ENCODE measurements at places on chromosomes 16 and 17.

DNA sequence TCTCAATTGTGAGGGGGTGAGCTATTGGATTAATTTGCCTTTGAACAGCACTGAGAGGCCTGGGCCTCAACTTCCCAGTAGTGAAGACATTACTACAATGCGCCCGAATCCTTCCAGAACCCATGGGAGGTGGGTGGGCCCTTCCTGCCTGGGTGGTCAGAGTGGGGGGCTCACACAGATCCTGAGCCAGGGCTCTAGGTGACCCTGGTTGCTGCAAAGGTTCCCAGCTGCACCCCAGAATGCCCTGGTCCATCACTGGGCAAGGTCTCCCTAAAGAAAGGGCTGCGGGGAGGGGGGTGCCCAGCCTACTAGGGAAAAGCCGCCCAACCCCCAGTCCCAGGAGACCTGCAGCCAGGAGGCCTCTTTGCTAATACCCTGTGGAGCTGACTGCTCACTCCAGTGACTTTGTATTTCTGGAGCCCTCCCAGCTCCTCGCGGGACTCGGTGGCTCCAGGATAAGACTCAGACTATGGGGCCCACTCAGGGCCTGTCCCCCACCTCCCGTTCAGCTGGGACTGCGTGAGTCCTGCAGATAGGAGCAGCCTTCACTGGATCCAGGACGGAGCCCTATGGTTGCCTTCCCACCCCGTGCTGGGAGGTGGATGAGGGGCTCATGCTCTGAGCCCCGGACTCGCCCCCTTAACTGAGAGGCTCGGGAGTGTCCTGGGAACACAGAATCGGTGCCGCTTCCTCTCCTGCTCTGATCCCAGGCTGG lies 40.2 kb downstream of the SLC7A5 start:
- no peak for DNase-seq

DNA sequence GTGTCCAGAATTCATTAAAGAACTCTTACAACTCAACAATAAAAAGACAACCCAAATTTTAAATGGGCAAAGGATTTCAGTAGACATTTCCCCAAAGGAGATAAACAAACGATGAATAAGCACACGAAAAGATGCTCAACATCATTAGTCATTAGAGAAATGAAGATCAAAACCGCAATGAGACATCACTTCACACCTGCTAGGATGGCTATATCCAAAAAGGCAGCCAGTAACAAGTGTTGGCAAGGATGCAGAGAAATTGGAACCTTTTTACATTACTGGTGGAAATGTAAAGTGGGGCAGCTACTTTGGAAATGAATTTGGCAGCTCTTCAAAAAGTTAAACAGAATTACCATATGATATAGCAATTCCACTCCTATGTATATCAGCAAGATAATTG lies 42.0 kb downstream of the PITPNM3 start:
- no peak for DNase-seq

DNA sequence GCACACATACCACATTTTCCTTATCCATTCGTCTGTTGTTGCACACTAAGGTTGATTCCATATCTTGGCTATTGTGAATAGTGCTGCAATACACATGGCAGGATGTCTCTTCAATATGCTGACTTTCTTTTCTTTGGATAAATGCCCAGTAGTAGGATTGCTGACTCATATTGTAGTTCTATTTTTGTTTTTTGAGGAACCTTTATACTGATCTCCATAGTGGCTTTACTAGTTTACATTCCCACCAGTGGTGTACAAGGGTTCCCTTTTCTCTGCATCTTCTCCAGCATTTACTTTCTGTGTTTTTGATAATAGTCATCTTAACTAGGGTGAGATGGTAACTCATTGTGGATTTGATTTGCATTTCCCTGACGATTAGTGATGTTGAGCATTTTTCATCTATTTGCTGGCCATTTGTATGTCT lies 118.1 kb downstream of the STXBP4 start:
- DNase-seq: no peak

- peak; percentile 81 for DNase-seq
Measured at GRCh38 chr16:79601092-79601930, 774 bp upstream of the MAF start.

DNA sequence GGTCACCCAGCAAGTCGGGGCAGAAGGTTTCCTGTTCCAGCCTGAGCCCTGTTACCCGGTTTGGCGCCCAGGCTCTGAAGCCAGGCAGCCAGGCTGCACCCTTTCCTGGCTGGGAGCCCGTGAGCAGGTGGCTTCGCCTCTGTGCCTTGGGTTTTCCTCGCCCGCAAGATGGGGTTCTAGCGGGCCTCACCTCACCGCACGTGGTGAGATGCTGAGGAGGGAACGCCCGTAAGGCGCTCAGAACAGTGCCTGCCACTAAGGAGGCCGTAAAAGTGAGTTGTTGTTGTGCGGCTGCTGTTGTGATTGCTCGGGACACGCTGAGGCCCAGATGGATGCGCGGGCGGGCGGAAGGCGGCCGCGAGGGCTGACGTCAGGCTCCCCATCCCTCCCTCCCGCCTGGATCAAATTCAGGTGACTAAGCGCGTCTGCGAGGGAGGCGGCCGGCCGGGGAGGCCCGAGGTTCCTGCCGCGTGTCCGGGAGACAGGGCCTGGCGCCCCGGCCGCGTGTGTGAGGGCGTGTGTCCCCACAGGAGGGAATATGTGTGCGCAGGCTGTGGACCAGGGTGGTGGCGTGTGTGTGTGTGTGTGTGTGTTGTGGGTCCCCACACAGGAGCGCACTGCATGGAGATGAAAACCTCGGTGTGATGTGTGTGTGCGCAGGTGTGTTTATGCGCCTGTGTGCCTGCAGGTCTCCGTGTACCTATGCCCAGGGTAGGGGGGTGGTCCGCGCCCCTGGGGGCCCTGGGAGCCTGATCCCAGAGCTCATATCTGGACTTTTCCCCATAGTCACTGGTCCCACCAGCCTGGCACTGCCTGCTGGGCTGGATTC lies 4.3 kb downstream of the CAMKK1 start:
- DNase-seq: peak; percentile 96

DNA sequence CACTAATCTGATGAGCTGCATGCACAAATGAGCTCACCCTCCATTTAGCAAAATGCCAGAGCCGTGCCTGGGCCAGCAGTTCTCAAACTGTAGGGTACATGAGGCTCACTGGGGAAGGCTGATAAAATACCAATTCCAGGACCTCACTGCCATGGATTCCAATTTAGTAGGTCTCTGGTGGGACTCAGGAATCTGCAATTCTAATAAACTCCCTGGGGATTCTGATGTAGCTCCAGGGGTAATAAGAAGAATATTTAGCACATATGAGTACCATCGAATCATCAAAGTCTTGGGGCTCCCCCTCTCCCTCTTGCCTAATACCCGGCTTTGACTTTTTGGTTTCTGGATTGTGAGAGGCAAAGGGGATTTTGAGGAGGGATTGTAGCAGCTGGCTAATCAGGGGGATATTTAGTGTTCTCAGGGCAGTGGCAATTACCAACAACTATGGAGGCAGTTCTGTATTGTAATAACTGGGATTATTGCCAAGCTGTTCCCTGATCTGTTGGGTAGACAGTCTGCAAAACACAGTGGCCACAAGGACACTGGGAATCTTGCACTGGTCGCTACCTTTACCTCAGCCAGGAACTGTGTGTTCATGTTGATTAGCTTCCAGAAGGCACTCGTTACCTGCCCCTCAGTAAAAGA lies 140.4 kb downstream of the SHISA9 start:
- DNase-seq: no peak

DNA sequence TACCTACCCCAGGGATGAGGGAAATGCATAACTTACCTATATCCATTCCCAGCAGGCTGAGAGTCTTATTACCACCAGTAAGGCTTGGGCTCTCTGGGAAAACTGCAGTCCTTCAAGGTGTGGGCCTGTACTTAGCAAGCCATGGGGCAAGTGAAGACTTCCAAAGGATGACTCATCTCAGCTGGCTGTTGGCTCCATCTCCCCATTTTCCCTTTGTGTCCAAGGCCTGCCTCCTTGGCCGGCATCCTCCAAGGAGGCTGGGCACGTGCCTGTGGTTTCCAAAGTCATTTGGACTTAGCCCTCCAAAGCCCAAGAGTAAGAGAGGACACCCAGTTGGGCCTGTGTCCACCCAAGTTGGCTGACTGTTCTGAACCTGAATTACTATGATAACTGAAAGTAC lies 89.8 kb downstream of the TMEM100 start:
- no peak for DNase-seq

- no peak for DNase-seq
Measured at GRCh38 chr16:66131895-66132294, 234.6 kb upstream of the CDH5 start.

DNA sequence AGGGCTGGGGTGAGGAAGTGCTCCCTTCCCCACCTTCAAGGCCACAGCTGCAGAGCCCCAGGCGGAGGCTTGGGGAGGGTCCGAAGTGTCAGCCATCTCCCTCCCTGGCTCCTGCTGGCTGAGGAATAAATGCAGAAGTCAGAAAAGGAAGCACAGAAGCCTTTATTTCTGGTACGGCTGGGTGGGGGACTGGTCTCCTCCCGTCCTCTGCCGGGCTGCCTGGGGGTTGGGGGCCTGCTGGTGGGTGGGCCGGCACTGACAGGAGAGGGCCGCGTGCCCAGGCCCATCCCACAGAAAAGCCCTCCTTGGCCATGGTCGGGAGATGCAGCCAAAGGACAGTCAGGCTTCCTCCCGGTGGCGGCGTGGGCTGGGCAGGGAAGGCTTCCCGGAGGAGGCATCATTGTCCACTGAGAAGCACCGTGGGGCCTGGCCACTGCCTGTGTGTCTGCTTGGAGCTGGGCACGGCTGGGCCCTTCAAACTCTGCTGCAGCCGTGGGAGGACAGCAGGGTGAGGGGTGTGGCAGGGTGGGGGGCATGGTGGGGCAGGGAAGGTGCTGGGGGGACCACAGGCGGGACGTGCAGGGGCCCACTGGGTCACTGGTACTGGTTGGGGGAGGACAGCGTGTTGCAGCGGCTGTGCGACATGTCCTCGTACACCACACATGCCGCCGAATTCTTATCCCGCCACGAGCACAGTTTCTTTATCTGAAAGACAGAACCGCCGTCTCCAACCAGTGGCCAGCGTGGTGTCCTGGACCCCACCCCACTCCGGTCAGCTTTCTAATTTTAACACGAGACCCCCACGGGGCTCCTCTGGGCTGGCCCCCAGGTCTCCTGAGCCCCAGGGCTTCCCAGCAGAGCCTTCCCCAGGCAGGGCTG lies 2.4 kb downstream of the CD7 start:
- no peak for DNase-seq

DNA sequence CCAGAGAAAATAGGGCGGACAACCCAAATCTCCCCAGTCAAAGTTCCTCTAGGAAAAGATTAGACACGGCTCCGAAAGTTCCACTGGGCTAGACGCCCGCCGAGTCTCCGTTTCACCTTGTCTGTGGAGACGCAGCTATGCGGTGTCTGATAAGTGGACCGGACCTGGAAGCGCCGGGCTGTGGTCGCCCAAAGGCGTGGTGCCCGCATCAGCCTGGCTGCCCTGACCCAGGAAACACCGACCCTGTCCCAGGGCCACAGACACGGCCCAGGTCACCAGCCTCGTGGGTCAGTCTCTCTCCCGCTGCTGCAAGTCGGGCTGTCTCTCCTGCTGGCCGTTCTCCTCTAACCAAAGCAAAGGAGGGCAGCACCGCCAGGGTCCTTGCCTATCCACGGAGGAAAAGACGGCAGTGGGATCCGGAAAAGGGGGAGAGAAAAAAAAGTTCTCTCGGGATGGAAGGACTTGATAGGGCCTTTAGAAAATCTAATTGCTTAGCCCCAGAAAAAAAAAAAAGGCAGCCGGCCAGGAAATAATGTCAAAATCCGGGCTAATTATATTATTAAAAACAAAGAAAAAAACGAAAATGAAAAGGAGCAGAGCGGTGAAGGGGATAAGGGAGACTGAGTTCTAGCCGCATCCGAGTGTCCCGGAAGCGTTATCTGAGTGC lies 13.9 kb upstream of the FOXF1 start:
- DNase-seq: no peak

- DNase-seq: no peak
Measured at GRCh38 chr17:77307479-77308198, 166.9 kb downstream of the SEC14L1 start.

- DNase-seq: peak; percentile 96
Measured at GRCh38 chr17:15659663-15660062, 24.4 kb downstream of the TRIM16 start.

- DNase-seq: no peak
Measured at GRCh38 chr17:40022961-40023541, 7.8 kb downstream of the CSF3 start.

DNA sequence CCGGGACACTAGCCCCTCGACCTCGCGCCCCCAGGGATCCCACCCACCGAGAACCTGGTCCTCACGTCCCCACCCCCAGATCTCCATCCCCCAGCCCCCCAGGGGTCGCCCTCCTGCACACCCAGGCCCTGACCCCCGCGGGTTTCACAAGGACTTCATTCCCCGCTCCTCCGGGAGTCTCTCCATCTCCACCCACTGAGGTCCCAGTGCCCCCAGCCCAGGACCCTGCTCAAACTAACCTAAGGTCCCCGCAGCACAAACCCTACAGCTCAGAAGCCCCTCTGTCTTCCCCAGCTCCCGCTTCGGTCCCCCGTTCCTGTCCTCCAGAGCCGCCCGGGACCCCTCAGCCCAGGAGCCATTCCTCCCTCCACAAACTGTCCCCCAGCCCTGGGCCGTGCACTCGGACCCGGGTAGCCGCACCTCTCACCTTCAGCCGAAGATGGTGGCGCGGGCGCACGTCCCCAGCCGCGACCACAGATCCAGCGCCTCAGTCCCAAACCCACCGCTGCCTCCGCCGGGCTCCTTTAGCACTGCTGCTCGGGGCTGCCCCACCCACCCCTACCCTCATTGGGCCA lies at the start of gene MYH10:
Gene MYH10, minus strand, starts transcription at position 499 of the 575 bp plus-strand sequence. CDS start 7,479 bp downstream, outside the sequence.
- no peak for DNase-seq

DNA sequence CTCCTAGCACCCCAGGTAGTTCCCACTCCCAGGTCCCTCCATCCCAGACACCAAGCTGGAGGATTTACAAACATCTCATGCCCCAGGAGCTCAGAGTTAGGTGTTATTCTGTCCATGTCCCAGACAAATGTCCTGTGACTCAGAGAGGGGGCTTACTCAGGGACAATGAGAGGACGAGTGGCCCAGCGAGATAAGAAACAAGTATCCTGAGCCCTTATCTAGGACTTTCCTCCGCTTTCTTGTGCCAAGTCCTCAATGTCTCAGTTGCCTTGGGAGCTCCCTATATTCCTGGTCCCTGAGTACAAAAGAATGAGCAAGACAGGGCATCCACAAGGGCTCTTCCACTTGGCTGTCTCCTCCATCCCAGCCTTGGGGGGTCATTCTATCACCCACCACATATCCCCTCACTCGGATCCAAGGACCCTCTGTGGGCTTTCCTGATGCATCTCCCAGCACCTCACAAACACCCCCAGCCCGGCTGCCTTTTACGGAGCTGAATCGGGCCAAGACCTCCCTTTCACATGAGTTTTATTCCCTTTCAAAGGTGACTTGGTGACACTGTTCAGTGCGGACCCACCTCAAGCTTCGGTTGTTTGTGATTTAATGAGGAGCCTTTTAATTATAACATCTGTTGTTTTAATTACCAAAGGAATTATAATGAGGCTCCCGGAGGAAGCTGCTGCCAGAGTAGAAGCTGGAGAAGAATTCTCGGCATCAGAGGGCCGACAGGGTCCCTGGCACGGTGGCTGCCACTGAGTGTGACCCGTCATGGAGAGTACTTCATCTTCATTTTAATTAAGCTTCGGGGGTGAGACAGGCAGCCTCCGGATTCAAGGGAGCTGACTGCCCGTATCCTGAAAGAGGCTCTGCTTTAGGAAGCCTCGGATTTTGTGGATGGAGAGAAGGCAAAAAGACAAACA lies 121.5 kb downstream of the WSCD1 start:
- DNase-seq: peak; percentile 52

GRCh38 chr16:30434852-30435251 lies 5.0 kb upstream of the DCTPP1 start:
- DNase-seq: no peak

Data from islet precursor cell (in vitro differentiated cells).